ENCODE measurements at places on chromosomes 2 and 18. TPM values are rescaled to one million over a fixed set of nuclear protein-coding genes. Genes with fewer than 3 reads are reported as not detected.

DNA sequence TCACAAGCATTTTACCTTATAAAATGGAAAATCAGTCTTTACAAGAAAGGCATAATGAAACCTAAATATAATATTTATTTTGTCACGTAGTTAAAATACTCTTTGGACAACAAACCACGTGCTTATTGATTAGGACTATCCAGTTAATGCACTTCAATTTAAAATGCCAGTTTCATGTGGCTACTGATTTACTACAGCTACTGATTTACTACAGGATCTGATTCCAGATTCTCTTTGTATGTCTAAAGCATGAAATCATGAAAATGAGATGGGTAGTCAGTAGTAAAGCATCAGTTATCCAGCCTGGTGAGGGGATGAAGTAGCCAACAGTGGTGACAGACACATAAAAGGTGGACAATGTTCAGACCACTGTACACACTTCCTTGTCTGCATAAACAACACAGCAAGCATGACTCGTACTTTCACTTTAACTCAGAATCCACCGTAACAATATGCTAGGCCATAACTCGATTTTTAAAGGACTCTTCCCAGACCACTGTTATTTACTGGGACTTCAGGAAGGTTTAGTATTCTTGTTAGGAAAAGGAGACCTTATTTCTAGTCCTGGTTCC, 24.9 kb downstream of the ACAA2 start:
- H3K4me3 ChIP-seq = no peak overlapping the region
- H3K4me1 ChIP-seq = peaks cover 4% of the 10 kb centered on the region
- H3K27ac ChIP-seq = peak overlapping the region; percentile 13
- no peaks in the 10 kb centered on the region for H3K27me3 ChIP-seq

GRCh38 chr2:162071001-162071400, 3.0 kb downstream of the DPP4 start:
- no peaks in the 10 kb centered on the region for H3K27me3 ChIP-seq
- no peaks in the 10 kb centered on the region for H3K4me1 ChIP-seq
- H3K27ac ChIP-seq = no peak overlapping the region
- no peaks in the 10 kb centered on the region for H3K36me3 ChIP-seq
- DNase-seq = no peak
- no peak overlapping the region for H3K4me3 ChIP-seq

DNA sequence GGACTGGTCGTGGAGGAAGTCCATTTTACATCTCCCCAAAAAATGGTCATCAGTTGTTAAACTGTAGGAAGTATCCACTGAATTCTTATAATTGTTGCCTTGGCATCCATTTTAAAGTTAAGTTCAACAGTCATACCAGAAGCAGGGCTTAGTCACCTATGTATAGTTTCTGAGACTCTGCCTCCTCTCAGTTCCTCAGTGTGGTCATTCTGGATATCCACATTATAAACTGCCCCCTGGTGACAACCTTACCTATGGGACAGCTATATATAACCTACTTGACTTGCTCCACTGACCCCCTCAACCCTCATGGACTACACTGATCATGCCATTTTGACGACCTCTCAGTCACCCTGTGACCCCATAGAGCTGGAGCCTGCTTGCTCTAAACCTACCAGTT, 617.0 kb downstream of the LRP1B start:
- H3K4me1 ChIP-seq = no peaks in the 10 kb centered on the region
- no peak for DNase-seq
- no peak overlapping the region for H3K27ac ChIP-seq

- no peaks in the 10 kb centered on the region for H3K27me3 ChIP-seq
- H3K4me1 ChIP-seq = peaks cover 5% of the 10 kb centered on the region
- H3K36me3 ChIP-seq = peaks cover 14% of the 10 kb centered on the region
- no peak overlapping the region for H3K4me3 ChIP-seq
- DNase-seq = no peak
These were observed 99.6 kb upstream of the MCFD2 start for GRCh38 chr2:47015206-47015605.

The TPO gene
- total RNA-seq = not detected

- H3K4me3 ChIP-seq = no peak overlapping the region
- H3K36me3 ChIP-seq = no peaks in the 10 kb centered on the region
- H3K4me1 ChIP-seq = no peaks in the 10 kb centered on the region
These were observed 97.4 kb upstream of the DDX18 start for GRCh38 chr2:117717072-117717471.

The RFTN2 gene
- total RNA-seq = not detected

DNA sequence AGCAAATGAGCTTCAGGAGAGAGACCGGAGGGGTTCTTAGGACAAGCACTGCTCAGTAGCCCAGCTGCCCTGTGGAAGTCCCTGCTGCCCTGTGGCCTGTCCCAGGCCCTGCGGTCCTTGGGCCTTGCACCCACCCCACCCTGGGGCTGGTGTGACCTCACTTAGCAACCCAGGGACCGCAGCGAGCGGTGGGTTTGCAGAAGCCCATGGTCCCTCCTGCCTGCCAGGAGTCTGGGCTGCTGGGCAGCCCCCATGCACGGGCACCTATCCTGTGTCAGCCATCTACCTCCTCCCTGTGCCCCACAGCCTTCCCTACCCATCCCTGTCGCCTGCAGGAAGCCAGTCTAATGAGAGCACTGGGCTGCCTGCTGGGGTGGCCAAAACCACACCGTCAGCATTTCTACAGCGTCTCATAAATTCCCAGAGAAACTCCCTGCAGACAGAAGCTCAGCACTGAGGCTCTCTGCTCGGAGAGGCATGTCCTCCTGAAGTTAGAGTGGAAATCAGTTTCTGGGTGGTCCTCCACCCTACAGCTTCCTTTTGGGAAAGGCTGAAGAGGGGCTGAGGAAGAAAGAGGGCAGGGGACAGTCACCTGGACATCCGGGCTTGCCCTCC, 231.1 kb upstream of the HS6ST1 start:
- no peak overlapping the region for H3K4me3 ChIP-seq
- no peaks in the 10 kb centered on the region for H3K36me3 ChIP-seq
- H3K27ac ChIP-seq = no peak overlapping the region
- no peaks in the 10 kb centered on the region for H3K4me1 ChIP-seq
- H3K27me3 ChIP-seq = peaks cover 3% of the 10 kb centered on the region
- no peak for DNase-seq

GRCh38 chr2:33678436-33678835, 79.3 kb upstream of the FAM98A start:
- H3K27ac ChIP-seq = no peak overlapping the region
- H3K4me3 ChIP-seq = no peak overlapping the region
- H3K27me3 ChIP-seq = no peaks in the 10 kb centered on the region
- H3K4me1 ChIP-seq = no peaks in the 10 kb centered on the region
- no peak for DNase-seq

GRCh38 chr2:22604136-22604535, 780.8 kb upstream of the KLHL29 start:
- no peaks in the 10 kb centered on the region for H3K27me3 ChIP-seq
- H3K36me3 ChIP-seq = no peaks in the 10 kb centered on the region
- H3K4me1 ChIP-seq = no peaks in the 10 kb centered on the region

DNA sequence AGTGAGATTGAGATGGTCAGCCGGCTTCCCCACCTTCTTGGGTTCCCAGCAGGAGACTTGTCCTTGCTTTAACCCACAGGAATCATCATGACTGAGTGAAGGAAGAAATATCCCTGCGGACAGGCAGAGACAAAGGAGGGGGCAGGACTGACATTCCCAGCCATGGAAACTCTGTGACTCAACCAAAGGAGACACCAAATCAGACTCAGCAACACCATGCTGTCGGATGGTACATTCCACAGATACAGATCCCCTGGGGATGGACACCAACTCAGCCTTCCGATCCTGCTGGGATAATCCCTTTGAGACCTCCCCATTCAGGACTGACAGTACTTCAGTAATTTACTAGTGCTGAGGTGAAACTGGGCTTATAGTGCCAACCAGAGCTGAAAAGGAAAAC, 518.3 kb downstream of the XIRP2 start:
- no peaks in the 10 kb centered on the region for H3K4me1 ChIP-seq
- H3K4me3 ChIP-seq = no peak overlapping the region
- DNase-seq = no peak
- H3K27ac ChIP-seq = no peak overlapping the region

GRCh38 chr2:47093626-47094025, 61.5 kb downstream of the STPG4 start:
- no peaks in the 10 kb centered on the region for H3K36me3 ChIP-seq
- H3K4me1 ChIP-seq = peaks cover 9% of the 10 kb centered on the region
- no peaks in the 10 kb centered on the region for H3K27me3 ChIP-seq
- H3K27ac ChIP-seq = no peak overlapping the region

GRCh38 chr2:60391649-60392375, 161.6 kb downstream of the BCL11A start:
- H3K36me3 ChIP-seq = no peaks in the 10 kb centered on the region
- H3K4me1 ChIP-seq = no peaks in the 10 kb centered on the region
- no peak overlapping the region for H3K27ac ChIP-seq
- no peak for DNase-seq

The CHRND gene
- total RNA-seq = not detected

GRCh38 chr2:46559261-46559660, 79.9 kb downstream of the TMEM247 start:
- H3K36me3 ChIP-seq = peaks cover 2% of the 10 kb centered on the region
- no peak for DNase-seq
- H3K4me1 ChIP-seq = no peaks in the 10 kb centered on the region
- no peak overlapping the region for H3K27ac ChIP-seq
- no peaks in the 10 kb centered on the region for H3K27me3 ChIP-seq

DNA sequence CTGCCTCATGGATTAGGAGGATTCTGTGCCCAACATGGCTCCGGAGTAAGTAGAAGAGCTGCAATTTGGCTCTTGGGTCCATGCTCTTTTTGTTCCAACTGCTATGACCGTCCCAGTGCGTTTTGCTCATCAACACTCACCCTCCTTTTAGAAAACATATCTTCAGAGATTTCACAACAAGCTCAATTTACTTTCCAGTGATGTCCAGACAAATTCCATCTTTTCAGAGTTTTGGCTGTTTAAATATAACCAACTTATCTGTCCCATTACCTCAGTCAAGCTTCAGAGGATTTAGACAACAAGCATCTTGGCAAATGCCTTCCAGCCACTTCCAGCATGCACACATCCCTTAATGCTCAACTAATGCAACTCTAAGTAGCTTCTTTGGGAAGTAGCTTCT, 6.9 kb upstream of the SLC14A2 start:
- no peaks in the 10 kb centered on the region for H3K36me3 ChIP-seq
- H3K27me3 ChIP-seq = no peaks in the 10 kb centered on the region
- DNase-seq = no peak
- H3K27ac ChIP-seq = no peak overlapping the region
- H3K4me1 ChIP-seq = no peaks in the 10 kb centered on the region

- H3K4me3 ChIP-seq = no peak overlapping the region
- H3K27me3 ChIP-seq = peaks cover 9% of the 10 kb centered on the region
- DNase-seq = no peak
- no peaks in the 10 kb centered on the region for H3K36me3 ChIP-seq
These were observed 234.8 kb upstream of the RAB6C start for GRCh38 chr2:129744649-129745048.

- H3K27me3 ChIP-seq = no peaks in the 10 kb centered on the region
- no peak for DNase-seq
- H3K36me3 ChIP-seq = peaks cover 9% of the 10 kb centered on the region
- H3K4me3 ChIP-seq = peak overlapping the region; percentile 33
These were observed 107.9 kb downstream of the CDC42EP3 start for GRCh38 chr2:37563375-37564015.

The HOXD3 gene
- not detected for total RNA-seq

- H3K27ac ChIP-seq = no peak overlapping the region
- no peaks in the 10 kb centered on the region for H3K27me3 ChIP-seq
- no peaks in the 10 kb centered on the region for H3K36me3 ChIP-seq
- no peak for DNase-seq
These were observed 23.2 kb downstream of the ACOXL start for GRCh38 chr2:110755491-110756078.

GRCh38 chr18:54946149-54946581, 13.1 kb downstream of the CCDC68 start:
- H3K36me3 ChIP-seq = no peaks in the 10 kb centered on the region
- H3K4me1 ChIP-seq = peaks cover 11% of the 10 kb centered on the region
- peak overlapping the region; percentile 22 for H3K4me3 ChIP-seq
- DNase-seq = peak; percentile 14

- no peak overlapping the region for H3K4me3 ChIP-seq
- H3K27ac ChIP-seq = no peak overlapping the region
- peaks cover 3% of the 10 kb centered on the region for H3K4me1 ChIP-seq
- H3K36me3 ChIP-seq = no peaks in the 10 kb centered on the region
- DNase-seq = no peak
These were observed 55.9 kb downstream of the E2F6 start for GRCh38 chr2:11410101-11410500.

The ORMDL1 gene
- 33.8 TPM for total RNA-seq

DNA sequence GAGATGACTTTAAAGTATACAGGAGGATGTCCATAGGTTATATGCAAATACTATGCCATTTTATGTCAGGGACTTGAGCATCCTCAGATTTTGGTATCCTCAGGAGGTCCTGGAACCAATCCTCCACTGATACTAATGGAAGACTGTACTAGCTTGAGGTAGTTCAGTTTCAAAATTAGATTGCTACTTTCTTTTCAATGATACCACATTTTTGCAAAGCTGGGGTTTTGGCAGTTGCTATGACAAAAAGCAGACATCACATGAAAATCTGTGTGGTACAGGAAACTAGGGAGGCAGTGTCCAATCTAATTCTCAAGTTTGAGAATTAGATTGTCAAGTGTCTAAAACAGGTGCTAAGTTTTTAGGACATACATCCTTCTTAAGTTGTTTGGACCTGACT, 14.2 kb downstream of the EHBP1 start:
- H3K27me3 ChIP-seq = no peaks in the 10 kb centered on the region
- no peak overlapping the region for H3K27ac ChIP-seq
- DNase-seq = no peak
- no peak overlapping the region for H3K4me3 ChIP-seq
- no peaks in the 10 kb centered on the region for H3K36me3 ChIP-seq

The IFIH1 gene
- total RNA-seq = 0.91 TPM

GRCh38 chr2:150292807-150293206, 194.7 kb downstream of the RND3 start:
- no peaks in the 10 kb centered on the region for H3K36me3 ChIP-seq
- no peaks in the 10 kb centered on the region for H3K27me3 ChIP-seq
- no peaks in the 10 kb centered on the region for H3K4me1 ChIP-seq
- no peak overlapping the region for H3K27ac ChIP-seq
- no peak overlapping the region for H3K4me3 ChIP-seq

- H3K4me3 ChIP-seq = no peak overlapping the region
- H3K4me1 ChIP-seq = no peaks in the 10 kb centered on the region
- no peak overlapping the region for H3K27ac ChIP-seq
- H3K36me3 ChIP-seq = no peaks in the 10 kb centered on the region
These were observed 366.9 kb upstream of the GALNT5 start for GRCh38 chr2:156890529-156891148.

DNA sequence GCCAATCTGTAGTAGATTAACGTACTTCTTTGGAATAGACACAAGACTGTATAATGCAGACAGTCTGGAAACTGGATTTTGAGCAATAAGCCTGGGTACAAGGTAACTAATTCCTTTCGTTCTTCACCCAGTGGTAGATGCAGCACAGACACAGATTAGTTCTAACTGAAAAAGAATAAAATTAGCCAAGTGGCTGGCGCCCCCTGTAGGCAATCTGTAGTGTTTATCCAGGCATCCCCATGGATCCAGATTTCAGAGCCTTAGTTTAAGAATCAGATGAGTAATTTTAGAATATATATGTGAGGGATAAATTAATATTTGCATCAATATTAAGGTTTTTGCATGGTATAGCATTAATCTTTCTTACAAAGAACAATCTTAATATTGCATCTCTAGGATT, 563.9 kb downstream of the DCC start:
- H3K4me3 ChIP-seq = no peak overlapping the region
- no peaks in the 10 kb centered on the region for H3K4me1 ChIP-seq
- H3K36me3 ChIP-seq = no peaks in the 10 kb centered on the region
- DNase-seq = no peak
- H3K27ac ChIP-seq = no peak overlapping the region
- no peaks in the 10 kb centered on the region for H3K27me3 ChIP-seq

GRCh38 chr2:11850082-11850481, 103.7 kb downstream of the LPIN1 start:
- no peak for DNase-seq
- no peaks in the 10 kb centered on the region for H3K36me3 ChIP-seq
- no peaks in the 10 kb centered on the region for H3K27me3 ChIP-seq
